ENCODE measurements at places on chromosomes 12 and 14.

DNA sequence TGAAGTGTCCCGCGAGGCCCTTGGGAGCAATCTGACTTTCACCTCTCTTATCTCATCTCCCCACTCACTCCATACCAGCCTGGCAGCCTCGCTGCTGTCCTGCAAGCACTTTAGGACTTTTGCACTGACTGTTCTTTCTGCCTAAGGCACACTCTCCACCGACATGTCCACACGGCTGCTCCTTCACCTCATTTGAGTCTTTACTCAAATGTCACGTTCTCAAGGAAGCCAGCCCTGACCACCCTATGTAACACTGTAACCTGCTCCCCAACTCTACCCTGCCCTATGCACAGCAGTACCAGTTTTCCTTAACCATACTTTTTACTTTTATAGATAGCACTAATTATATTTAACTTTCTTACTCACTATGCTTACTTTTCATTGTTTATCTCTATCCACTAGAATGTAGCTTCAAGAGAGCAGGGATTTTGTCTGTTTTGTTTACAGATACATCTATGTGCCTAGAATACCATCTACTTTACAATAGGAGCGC is 32.0 kb downstream of the PRKD1 start:
- no peak for DNase-seq

GRCh38 chr12:100075598-100075997 is 67.1 kb downstream of the BLTP3B start:
- DNase-seq, result no peak

DNA sequence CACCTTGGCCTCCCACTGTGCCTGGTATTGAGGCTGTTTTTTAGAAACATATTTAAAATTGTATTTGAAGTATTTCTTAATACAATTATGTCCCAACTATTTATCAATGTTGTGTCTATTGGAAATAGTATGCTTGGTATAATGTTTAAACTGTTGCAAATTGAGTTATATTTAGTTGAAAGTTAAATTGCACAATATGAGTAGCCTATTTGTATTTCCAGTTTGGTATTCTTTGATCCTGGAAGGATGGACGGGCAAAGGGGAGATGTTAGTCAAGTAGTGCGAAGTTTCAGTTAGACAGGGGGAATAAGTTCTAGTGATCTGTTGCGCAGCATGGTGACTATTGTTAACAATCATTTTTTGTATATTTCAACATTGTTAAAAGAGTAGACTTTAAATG is 111.5 kb downstream of the NUBPL start:
- no peak for DNase-seq

GRCh38 chr12:7483343-7483742 is 20.2 kb downstream of the CD163 start:
- no peak for DNase-seq

GRCh38 chr12:89693639-89694202 is 14.9 kb downstream of the ATP2B1 start:
- no peak for DNase-seq

DNA sequence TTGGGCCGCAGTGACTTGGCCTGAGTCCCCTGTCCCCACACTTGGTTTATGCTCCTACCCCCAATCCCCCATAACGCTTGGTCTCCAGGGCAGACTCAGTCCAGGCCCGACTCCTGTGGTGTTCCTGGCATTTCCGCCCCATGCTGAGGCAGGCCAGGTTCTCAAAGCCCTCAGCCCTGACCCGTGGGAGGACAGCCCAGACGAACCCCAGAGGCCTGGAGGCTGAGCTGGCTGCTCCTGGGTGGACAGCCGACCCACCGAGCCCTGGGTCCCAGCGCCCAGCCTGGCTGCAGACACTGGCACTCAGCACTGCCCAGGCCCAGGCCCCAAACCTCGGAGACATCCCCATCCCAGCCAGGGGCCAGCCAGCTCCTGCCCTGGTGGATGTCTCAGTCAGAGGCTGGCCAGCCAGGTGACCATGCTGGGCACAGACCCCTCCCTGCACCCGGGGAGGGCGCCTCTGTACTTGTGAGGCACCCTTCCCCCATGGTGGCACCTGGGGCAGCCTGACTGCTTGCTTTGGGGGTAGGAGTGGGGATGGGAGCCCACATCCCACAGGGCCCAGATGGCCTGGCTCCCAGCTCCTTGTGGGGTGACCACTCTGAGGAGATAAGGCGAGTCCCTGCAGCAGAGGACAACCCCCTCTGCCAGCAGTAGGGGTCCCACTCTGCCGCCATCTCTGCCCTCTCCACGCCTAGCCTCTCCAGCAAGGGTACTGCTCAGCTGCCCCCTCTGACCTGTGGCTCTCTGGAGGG is 1.4 kb downstream of the PLD4 start:
- DNase-seq, result no peak

DNA sequence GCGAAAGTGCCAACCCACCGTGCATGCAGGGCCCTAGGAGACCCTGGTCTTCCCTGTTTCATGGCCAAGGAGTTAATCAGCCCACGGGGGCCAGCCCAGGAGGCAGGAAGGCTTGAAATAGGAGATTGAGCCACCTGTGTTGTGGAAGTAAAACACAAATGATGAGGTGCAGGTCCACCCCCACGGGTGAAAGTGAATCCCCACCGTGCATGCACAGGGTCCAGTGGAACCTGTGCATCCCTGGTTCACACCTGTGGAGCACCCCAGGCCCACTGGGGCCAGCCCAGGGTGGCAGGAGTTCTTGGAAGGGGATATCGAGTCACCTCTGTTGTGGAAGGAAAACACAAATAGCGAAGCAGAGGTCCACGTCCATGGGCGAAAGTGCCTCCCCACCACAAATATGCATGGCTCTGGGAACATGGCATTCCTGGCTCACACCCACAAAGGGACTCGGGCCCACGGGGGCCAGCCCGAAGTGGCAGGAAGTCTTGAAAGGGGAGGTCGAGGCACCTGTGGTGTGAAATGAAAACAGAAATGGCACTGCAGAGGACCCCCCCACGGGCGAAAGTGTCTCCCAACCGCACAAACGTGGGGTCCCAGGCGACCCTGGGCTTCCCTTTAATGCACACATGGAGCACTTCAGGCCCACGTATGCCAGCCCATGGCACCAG is 381.5 kb downstream of the ALG10 start:
- DNase-seq, result no peak
